ENCODE measurements at places on chromosomes 6 and 20. TPM values are rescaled to one million over a fixed set of nuclear protein-coding genes. Genes with fewer than 3 reads are reported as not detected.

The RAB44 gene
- total RNA-seq, result 0.42 TPM

The PTK6 gene
- total RNA-seq, result 0.60 TPM

The ZNF76 gene
- 23.1 TPM for total RNA-seq

The VWA7 gene
- total RNA-seq, result 0.48 TPM

The EGFL8 gene
- 19.2 TPM for total RNA-seq

The DCDC2 gene
- not detected for total RNA-seq

- DNase-seq, result no peak
These were observed 68.5 kb downstream of the TRMT11 start for GRCh38 chr6:126054802-126055201.

- no peak for DNase-seq
These were observed 49.1 kb downstream of the UTRN start for GRCh38 chr6:144334150-144334708.

GRCh38 chr20:51750037-51750769, 18.0 kb downstream of the ATP9A start:
- DNase-seq, result peak; percentile 89

DNA sequence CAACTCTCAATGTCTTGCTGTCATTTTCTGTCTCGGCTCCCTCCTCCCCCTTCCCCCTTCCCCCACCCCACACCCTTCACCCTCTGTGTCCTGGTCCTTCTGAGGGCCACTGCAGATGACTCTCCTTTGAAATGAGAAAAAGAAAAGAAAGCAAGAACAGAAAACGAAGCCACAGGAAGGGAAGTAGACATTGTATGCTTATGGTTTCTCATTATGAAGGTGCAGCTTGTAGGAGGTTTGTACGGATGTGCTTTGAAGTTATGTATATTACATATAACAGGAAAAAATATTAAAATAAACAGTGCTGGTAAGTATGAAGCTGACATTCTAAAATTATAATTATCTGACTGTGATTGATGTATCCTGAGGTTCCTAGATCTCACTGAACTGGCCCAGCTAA, 6.3 kb upstream of the AAR2 start:
- no peak for DNase-seq

- DNase-seq, result no peak
These were observed 224.9 kb upstream of the OPRM1 start for GRCh38 chr6:153814136-153814535.

DNA sequence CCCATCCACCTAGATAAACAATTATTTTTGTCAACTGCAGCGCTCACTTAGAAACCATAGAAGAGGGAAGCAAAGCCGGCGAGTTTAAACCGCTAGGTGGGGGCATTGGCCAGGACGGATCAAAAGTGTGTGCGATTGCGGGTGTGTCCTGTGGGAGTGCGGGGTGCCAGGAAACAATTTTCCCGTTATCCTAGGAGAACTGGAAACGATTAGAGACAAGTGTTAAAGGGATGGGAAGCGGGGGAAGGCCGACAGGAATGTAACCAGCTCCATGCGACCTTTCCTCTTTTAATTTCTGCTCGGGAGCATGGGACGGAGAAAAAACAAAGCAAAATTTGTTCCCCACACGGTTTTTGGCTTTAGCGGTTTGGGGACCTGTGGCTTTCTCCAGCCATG, 2.8 kb upstream of the HTR1B start:
- DNase-seq, result no peak

DNA sequence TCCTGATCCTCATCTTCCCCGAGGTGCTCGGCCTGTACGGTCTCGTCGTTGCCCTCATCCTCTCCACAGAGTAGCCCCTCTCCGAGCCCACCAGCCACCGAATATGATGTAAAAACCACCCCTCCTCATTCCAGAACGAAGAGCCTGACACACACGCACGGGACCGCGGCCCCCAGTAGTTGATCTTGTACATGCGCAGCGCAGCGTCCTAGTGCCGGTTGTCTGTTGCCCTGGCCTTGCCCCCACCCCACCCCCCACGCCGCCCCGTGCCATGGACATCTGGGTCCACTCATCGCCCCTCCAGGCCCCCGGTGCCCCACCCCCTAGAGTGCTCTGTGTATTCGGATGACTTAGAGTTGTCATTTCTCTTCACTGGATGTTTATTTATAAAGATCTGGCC, 5.2 kb upstream of the PRPH2 start:
- no peak for DNase-seq

DNA sequence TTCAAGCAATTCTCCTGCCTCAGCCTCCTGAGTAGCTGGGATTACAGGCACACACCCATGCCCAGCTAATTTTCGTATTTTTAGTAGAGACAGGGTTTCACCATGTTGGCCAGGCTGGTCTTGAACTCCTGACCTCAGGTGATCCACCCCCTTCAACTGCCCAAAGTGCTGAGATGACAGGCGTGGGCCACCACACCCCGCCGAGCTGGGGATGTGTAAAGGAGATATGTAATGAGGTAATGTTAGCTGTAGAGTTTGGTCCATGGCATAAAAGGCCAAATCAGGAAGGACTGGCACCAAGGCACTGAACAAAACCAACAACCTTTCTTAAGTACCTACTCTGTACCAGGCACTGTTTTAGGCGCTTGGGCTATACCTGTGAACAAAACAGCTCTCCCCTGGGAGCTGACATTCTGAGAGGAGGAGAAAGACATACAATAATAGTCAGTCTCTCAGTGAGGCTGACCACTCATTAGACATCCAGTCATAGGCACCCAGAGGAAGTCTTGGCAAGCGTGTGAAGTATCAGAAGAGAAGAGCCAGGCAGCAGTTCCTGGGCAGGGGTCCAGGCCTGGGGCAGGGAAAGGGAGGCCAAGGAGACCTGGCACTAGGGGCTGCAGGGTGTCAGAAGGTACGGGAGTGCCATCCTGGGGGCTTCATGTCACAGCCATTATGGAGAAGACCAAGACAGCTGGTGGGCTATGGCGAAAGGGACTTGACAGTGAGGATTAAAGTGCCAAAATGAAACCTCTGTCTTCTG, 164.8 kb upstream of the DTNBP1 start:
- no peak for DNase-seq

- no peak for DNase-seq
These were observed 1.2 kb upstream of the WRNIP1 start for GRCh38 chr6:2763876-2764540.

DNA sequence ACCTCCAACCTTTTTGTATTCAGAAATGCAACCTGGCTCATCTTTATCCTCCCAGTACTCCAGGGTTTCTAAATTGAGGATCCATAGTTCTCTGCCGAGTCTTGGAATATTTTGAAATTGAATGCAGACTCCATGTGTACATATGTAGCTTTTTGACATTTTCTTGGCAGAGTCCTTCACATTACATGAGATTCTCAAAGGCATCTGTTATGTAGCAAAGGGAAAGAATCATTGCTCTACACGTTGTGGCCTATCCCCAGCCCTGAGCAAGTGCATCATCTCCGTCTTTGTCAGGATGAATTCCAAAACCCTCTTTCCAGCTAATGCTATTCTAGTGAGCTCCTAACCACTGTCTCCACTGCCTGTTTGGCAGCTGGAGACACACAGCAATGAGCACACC, 742.9 kb downstream of the DHX35 start:
- no peak for DNase-seq

- DNase-seq, result no peak
These were observed 141.2 kb downstream of the BMP2 start for GRCh38 chr20:6908673-6909072.

DNA sequence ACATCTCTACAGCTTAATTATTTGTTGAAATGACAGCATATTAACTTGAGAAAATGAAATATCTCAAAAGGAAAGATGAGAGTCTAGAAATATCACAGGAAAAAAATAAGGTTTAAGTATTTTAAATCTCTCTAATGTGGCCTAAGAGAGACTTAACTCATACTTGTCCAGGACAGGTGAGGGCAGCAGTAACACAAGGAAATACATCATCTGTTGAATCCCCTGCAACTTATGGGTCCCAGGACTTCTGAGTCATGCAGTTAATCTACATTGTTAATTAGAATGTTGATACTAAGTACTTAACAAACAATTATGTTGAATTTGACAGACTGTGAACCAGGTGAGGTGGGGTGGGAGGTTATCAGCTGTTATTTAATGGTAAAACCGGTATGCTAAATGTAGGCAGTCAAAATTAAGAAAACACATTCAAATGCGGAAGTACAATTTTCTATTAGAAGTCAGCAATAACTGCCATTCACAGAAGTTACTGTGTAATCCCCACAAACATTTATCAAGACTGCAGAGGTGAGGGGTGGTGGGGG, 87.9 kb downstream of the CEP57L1 start:
- no peak for DNase-seq

DNA sequence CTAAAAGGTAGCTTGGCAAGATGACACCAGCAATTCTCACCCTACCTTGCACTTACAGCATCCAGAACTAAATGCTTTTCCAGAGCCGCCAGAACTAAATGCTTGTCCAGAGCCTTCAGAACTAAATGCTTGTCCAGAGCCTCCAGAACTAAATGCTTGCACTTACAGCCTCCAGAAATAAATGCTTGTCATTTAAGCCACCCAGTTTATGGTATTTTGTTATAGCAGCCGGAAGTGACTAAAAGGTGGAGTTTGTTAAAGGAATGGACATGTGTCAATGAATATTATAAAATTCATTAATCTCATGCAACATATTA, 133.5 kb downstream of the GPX5 start:
- DNase-seq, result no peak

- DNase-seq, result no peak
These were observed 95.1 kb downstream of the FUT9 start for GRCh38 chr6:96110878-96111277.

DNA sequence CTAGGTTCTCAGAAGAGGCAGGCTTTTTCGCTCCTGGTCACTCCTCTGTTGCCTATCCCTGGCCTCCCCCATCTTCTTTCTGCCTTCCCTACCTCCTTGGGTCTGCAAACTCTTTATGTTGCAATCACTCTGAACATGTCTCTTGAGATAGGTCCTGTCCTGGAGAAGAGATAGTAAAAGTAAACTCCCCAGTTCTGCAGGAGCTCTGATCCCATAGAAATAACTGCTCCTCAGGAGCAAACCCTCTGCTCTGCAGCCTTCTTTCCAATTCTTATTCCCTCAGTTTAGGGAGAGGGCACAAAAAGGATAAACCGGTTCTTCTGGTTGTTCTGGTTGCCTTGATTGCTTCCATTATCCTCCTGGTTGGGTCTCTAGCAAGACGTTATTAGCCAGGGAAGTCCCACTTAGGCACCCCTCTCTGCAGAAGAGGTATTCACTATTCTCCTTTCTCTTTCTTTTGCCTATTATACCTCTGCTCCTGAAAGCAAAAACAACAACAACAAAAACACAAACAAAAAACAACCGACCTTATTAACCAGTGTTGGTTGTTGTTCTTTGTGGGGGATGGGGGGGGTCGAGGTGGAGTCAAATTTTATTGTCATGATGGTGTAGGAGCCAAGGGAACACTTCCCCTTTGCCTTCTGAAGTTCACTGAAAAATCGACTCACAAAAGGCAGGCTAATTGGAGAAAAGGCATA, 973 bp downstream of the TRIM38 start:
- no peak for DNase-seq

GRCh38 chr6:98842342-98843180, 8.2 kb downstream of the POU3F2 start:
- peak; percentile 79 for DNase-seq

- no peak for DNase-seq
These were observed 345.5 kb downstream of the THBS2 start for GRCh38 chr6:168908166-168908565.

GRCh38 chr20:46312075-46312944, 4.0 kb upstream of the CDH22 start:
- DNase-seq, result no peak

GRCh38 chr20:4071178-4071693, 55.9 kb upstream of the RNF24 start:
- DNase-seq, result no peak

DNA sequence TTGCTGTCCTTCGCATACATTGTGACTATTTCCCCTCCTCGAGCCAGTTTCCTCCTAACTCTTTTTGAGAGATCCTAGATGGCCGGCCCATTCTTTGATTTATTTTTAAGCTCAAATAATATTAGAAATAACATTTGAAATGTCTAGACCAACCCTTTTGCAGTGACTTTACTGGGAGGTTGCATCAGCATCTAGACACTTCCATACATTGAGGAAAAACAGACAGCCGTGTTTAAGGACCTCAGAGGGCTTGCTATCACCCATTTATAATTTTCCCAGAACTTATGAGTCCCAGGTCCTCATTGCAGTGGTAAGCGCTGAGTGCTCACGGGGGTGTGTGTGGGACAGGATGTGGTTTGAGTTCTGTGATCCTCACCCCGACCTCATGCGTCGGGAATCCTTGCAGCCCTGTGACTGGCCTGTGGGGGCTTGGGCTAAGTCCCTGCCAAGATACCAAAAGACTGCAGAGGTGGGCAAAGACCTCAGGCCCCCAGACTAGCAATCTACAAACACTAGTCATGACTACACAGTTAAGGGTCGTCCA, at the start of gene GPX5:
GPX5 (plus strand) TSS at position 386 of the 544 bp plus-strand sequence; CDS start at position 519, 133 bp downstream.
- no peak for DNase-seq

GRCh38 chr6:113645576-113645970, 211.6 kb upstream of the MARCKS start:
- DNase-seq, result no peak

GRCh38 chr6:107956586-107957307, 1.3 kb downstream of the SEC63 start:
- DNase-seq, result no peak

- DNase-seq, result no peak
These were observed 118.8 kb upstream of the KCNK16 start for GRCh38 chr6:39441301-39441700.

DNA sequence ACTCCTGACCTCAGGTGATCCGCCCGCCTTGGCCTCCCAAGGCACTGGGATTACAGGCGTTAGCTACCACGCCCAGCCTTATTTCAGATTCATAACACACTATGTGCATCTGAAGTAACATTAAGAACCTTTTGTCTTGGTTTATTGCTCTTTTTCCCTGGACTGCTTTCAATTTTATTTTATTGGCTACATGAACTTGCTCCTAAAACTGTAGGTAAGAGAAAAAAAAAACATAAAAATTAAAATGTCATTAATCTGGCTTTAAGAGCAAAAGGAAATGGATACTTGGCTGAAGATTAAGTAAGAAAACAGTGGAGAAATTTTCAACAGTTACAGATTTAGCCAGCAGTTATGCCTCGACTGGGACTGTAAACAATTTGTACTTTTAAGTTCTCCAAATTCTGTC, 62.5 kb downstream of the GJA1 start:
- no peak for DNase-seq

DNA sequence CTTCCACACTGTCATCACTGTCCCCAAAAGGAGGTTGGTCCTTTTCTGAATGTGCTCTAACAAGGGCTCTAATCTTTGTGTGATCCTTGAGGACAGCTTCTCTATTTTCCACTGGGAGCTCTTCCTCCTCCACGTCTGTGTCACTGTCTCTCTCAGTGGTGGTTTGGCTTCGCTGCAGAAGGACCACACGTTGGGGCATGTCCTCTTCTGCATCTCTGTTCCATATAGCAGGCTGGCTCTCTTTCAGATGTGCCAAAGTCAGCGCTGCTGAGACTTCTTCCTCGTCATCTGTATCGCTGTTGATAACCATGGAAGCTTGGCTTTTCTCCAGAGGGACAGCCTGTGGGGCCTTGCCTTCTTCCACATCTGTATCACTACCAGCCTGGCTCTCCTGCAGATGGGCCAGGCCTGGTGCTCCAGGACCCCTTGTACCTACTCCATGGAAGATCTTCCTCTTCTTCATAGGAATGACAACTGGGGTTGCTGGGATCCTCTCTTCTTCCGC, 4.6 kb downstream of the MDC1 start:
- peak; percentile 32 for DNase-seq
